ENCODE measurements at places on chromosomes 3 and 15.

- DNase-seq, result no peak
Measured at GRCh38 chr15:70562906-70563305, 200.5 kb downstream of the UACA start.

GRCh38 chr15:63080634-63081250 is 38.2 kb downstream of the TPM1 start:
- no peak for DNase-seq

GRCh38 chr3:117660941-117661817 is 951.6 kb downstream of the TUSC7 start:
- no peak for DNase-seq

DNA sequence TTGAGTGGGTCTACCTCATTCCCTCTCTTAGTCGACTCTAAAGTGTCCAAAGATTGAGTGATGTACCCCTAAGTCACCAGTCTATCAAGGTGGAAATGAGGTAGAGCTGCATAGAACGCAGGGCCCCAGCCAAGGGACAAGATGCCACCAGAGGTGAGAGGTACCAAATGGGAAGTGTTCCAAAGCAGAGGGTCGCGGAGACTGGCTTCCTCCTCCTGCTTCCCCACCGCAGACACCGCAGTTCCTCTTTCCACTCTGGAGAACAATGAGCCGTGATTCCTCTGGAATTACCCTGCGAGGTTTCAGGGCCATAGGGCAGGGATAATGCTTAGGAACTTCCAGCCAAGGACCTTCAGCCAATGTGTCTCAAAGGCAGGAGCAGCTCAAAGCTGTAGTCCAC is 55.8 kb downstream of the DAPK2 start:
- DNase-seq, result no peak

GRCh38 chr3:132457286-132457685 is 40.0 kb downstream of the DNAJC13 start:
- no peak for DNase-seq

- no peak for DNase-seq
Measured at GRCh38 chr3:194956697-194957396, 271.2 kb downstream of the FAM43A start.

DNA sequence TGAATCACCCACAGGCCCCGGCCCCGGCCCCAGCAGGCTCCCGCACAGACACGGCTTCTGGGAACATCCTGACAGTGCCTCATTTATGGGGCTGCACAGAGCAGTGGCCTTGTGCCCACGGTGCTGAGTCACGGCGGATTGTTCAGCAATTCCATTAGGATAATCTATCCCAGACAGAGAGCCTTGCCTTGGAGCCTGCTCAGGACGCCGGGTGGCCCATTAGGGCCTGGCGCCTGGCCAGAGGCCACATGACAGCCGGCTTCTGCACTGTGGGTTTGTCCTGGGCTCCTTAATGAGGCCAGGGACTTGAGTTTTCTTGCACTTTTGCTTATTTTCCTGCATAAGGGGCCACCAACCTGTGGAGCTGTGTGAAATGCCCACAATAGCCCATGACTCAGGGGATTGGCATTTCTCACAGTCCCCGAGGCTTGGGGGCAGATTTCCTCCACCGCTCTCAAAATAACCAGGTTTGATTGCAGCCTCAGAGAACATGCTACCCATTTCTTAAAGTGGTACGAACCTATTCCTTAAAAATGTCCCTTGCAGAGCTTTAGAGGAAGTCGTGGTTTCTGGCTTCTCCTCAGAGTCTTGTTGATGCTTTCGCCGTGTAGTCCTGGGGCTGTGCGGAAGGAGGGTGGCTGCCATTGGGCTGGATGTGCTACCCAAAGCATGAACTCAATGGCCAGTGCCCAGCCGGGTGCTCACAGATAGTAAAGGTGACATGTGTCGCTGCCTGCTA is 19.0 kb downstream of the SYNM start:
- peak; percentile 50 for DNase-seq

DNA sequence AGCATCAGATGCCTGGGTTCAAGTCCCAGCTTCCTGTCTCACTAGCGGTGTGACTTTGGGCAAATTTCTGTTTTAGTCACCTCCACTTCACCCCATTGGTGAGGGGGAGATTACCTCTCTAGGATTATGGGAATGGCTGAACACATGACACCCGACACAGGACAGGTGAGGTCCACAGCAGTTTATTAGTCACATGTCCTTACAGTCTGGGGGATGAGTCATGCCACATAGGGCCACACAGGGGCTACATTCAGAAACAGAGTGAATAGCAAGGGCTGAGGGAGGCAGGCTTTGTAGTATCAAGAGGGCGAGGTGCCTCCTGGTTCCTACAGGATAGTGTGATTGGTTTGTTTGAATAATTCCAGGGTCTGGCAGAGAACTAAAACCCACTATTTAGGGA is 15.2 kb upstream of the ITGA11 start:
- DNase-seq, result no peak

- DNase-seq, result no peak
Measured at GRCh38 chr15:50257924-50258323, 7.6 kb downstream of the HDC start.

- DNase-seq, result no peak
Measured at GRCh38 chr3:72384602-72385001, 463.6 kb downstream of the SHQ1 start.

DNA sequence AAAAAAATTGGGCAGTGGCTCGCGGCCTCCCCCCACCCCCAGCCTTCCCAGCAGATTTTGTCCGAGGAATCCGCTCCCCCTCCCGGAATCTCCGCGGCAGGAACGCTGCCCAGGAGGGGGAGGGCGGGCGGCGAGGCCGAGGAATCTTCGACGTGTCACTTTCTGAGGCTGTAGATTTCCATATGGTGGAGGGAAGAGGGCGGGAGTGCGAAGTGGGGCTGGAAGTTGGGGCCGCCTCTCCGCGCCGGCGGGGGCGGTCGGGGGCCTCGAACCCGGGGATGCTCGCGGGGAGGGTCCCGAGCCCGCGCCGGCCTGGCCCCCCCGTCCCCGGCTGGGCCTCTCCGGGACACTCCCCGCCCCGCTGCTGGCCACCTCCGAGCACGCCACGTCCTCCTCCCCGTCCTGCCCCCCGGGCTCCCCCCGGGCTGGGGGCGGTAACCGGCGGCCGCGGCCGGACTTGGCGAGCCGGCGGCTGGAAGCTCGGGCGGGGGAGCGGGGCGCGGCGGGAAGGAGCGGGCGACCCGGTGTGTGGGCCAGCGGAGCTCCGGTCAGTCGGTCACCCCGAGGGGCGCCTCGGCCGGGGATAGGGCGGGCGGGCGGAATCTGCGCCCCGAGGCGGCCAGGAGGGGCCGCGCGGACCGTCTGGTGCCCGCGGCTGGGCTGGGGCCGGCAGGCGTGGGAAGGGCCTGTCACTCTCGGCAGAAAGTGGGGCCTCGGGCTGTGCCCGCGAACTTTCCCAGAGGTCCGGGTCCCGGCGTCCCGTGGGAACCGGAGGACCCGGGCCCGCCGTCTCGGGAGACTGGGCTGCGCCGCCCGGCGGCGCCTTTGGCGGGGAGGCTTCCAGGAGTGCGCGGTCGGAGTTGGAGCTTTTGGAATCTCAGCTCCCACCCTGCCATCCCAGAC is 951 bp downstream of the FNDC3B start:
- DNase-seq, result no peak

GRCh38 chr3:59580499-59580898 is 530.7 kb upstream of the CFAP20DC start:
- DNase-seq, result no peak

GRCh38 chr3:185958626-185959025 is 20.8 kb upstream of the TRA2B start:
- no peak for DNase-seq

- no peak for DNase-seq
Measured at GRCh38 chr15:80991421-80991820, 1.8 kb upstream of the MESD start.

GRCh38 chr15:65512807-65513416 is 4.6 kb downstream of the DPP8 start:
- DNase-seq, result no peak

GRCh38 chr15:67024314-67024997 is 40.9 kb upstream of the SMAD3 start:
- DNase-seq, result no peak

DNA sequence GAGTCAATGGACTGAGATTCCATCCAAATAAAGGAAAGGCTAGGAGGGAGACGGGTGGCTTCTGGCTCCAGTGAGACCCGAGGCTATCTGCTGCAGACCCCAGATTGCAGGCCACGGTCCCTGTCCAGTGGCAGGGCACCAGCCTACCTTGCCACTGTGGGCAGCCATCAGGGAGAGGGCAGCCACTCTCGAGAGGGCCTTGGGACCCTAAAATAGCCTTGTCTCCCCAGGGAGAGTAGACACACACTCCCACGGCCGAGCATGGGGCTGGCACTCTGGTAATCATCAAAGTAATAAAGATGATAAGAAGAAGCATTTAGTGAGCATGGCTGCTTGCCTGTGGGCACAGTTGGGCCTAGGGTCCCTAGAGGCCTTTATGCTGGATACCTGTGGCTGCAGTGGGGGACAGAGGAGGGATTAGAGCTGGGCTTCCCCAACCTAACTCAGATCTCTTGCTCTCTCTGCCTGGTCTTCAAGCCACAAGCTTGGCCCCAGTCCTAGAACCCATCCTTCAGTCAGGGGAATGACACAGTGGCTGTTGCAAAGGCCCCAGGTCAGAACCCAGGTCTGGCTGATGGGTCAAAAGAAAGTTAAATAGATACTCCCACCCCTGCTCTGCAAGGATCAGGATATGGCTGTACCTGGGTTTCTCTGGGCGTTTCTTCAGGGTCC is 9.2 kb upstream of the VIPR1 start:
- DNase-seq, result no peak

- DNase-seq, result no peak
Measured at GRCh38 chr3:135141672-135142071, 346.6 kb downstream of the EPHB1 start.

GRCh38 chr3:136819731-136820679 is 1.1 kb downstream of the SLC35G2 start:
- DNase-seq, result no peak

GRCh38 chr3:143429628-143430514 is 310.3 kb downstream of the CHST2 start:
- DNase-seq, result no peak

- DNase-seq, result no peak
Measured at GRCh38 chr3:157030712-157031111, 129.2 kb downstream of the CCNL1 start.

DNA sequence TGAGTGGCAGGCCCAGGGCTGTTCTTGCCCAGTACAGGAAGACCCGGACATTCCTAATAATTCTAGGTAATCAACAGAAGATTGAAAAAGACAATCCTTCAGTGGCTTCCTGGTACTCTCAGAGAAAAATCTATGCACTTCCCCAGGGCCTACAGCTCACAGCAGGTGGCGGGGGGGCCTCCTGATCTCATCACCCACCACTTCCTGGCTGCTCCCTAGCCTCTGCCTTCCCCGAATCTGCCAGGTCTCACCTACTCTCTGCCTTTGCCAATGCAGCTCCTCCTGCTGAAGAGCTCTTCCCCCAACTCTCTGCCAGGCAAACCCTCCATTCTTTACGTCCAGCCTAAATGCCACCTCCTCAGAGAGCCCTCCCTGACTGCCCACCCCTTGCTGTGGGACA is 37.5 kb downstream of the EHD4 start:
- DNase-seq, result no peak

DNA sequence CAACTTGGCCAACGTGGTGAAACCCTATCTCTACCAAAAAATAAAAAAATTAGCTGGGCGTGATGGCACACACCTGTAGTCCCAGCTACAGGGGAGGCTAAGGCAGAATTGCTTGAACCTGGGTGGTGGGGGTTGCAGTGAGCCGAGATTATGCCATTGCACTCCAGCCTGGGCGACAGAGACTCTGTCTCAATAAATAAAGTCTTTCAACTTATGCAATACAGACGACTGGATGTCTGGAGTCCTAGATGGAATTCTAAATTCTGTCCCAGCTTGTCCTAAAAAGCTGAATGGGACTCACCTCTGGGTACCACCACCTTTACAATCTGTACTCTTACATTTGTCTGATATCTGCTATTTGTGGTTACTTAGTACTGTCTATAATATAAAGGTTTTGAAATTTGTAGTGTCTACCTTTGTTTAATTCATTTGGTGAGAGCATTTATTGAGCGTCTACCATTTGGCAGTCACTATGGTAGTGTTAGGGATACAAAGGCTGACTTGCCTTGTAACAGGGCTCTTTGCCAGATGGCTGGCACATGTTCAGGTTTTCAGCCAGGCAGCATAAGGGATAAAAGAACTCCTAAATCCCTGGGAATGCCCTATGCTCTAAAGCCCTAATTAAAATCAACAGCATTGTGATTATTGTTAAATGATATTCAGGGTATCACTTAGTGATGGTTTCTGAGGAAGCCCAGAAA is 7.2 kb upstream of the ZNF609 start:
- DNase-seq, result peak; percentile 73

DNA sequence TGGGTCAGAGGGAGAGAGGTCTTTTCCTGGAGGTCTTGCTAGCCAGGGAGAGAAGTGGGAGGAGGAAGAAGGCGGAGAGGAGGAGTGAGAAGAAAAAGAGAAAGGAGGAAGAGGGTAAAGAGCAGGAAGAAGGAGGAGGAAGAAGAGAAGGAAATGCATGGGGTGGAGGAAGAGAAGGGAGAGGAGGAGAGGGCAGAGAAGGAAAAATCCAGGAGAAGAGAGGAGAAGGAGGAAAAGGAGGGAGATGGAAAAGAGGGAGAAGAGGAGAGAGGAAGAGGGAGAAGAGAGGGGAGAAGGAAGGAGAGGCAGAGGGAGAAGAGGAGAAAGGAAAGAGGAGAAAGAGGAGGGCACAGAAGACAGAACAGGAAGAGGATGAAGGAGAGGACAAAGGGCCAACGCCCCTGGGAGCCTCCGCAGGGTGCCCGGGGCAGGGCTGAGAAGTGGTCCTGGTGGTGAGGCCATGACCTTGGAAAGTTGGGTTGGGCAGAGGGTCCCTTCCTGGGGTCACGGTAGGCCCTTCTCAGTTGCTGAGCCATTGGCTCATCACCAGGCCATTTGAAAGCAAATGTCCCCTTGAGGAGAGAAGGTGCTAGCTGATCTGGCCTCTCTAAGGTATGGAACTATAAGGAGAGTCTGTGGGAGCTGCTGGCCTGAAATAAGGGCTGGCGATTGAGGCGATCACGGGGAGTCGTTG is 1.2 kb upstream of the SEMA3F start:
- no peak for DNase-seq

- no peak for DNase-seq
Measured at GRCh38 chr3:32239307-32240158, 1.1 kb downstream of the CMTM8 start.

DNA sequence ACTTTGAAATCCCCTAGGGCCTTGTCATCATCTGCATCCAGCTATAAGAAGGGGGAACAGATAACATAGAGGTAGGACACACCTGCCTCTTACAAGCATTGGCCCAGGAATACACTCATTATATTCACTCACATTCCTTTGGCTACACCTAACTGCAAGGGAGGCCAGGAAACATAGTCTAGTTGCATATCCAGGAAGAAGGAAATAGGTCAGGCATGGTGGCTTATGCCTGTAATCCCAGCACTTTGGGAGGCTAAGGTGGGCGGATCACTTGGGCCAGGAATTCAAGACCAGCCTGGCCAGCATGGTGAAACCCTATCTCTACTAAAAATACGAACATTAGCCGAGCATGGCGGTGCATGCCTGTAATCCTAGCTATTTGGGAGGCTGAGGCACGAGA is 48.8 kb downstream of the GTPBP8 start:
- no peak for DNase-seq

DNA sequence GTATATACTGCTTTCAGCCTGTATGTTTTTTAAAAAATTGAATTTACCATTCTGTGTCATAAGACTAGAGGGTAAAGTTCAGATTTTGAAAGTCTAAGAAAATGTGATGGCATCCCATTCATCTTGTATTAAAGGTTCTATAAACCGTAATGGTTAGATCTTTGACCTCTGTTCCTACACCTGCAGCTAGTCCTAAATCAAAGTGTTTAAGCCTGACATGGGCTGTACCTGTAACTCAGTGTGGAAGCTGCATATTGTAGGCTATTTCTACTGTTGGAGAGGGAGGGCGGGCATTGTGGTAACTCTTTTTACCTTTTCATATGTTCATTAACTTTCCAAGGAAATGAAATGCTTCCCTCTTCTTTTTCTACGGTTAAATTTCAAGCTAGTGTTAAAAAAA is 53.9 kb downstream of the ARHGEF26 start:
- no peak for DNase-seq
